Lower lobe of right lung (tissue), 2 donors: ENCODE measurements at places on chromosomes 6 and 20. TPM values are rescaled to one million over a fixed set of nuclear protein-coding genes. Genes with fewer than 3 reads are reported as not detected.

The SCRT2 gene
- not detected for total RNA-seq

GRCh38 chr20:51026269-51026668 lies 3.4 kb upstream of the KCNG1 start:
- H3K4me1 ChIP-seq = peaks cover 15% of the 10 kb centered on the region
- H3K27ac ChIP-seq = no peak overlapping the region
- DNase-seq = no peak
- H3K27me3 ChIP-seq = peaks cover 73% of the 10 kb centered on the region

- no peak overlapping the region for H3K4me3 ChIP-seq
- H3K4me1 ChIP-seq = peaks cover 10% of the 10 kb centered on the region
- H3K27ac ChIP-seq = no peak overlapping the region
- peaks cover 10% of the 10 kb centered on the region for H3K27me3 ChIP-seq
- no peaks in the 10 kb centered on the region for H3K36me3 ChIP-seq
Measured at GRCh38 chr6:42907336-42907735, 8.5 kb upstream of the PTCRA start.

The FOXA2 gene
- 23.5 TPM for total RNA-seq

DNA sequence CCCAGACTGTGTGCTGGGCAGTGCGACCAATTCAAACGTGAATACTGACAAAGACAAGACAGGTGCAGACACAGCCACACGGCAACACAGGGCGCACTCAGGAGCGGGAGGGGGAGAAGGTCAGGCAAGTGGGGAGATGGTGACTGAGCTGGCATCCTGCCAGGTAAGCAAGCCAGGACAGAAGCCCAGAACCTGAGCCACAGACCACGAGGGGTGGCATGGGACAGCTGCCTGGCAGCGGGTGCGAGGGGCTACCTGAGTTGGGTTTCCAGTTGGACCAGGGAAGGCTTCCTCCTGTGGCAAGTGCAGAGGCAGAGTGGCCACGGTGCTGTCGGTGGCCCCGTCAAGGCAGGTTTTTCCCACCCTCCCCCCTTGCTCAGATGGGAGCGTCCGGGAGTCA lies 215.2 kb upstream of the ARID1B start:
- no peaks in the 10 kb centered on the region for H3K36me3 ChIP-seq
- no peaks in the 10 kb centered on the region for H3K4me1 ChIP-seq
- no peak for DNase-seq
- no peaks in the 10 kb centered on the region for H3K27me3 ChIP-seq

DNA sequence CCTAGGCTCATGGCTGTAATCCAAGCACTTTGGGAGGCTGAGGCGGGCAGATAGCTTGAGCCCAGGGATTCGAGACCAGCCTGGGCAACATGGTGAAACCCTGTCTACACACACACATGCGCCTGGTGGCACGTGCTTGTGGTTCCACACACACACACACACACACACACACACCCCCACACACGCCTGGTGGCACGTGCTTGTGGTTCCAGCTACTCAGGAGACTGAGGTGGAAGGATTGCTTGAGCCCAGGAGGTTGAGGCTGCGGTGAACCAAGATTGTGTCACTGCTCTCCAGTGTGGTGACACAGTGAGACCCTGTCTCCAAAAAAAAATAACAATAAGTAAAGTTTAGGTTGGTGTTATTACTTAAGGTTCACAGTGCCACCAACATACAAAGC lies 165.8 kb downstream of the ZFAND3 start:
- H3K4me3 ChIP-seq = no peak overlapping the region
- DNase-seq = no peak
- H3K36me3 ChIP-seq = no peaks in the 10 kb centered on the region
- no peak overlapping the region for H3K27ac ChIP-seq
- peaks cover 30% of the 10 kb centered on the region for H3K4me1 ChIP-seq

The MAPK13 gene
- 71.7 TPM for total RNA-seq

DNA sequence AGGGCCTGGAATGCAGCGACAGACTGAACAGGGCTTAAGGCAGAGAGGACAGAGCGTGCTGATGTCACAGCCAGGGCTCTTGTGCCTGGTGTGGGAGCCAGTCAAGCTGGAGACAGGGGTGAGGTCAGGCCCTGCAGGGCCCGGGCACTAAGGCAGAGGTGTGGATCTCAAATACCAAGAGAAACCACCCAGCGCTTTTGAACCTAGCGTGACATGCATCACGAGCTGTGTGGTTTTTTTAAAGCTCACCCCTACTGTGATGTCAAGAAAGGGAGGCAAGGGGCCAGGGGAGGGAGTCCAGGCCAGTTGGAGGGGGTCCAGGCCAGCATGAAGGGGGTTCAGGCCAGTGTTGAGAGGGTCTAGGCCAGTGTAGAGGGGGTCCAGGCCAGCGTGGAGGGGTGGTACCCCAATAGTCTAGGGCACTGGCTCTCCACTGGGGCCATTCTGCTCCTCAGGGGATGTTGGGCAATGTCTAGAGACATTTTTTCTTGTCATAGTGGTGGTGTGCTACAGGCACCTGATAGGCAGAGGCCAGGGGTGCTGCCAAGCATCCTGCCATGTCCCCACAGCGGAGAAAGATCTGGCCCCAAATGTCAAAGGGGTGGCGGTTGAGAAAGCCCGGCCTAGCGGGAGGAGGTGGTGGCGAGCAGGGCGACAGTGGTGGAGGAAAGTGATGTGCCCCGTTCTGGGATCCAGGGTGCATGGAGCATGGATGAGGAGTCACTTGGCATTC lies 42.6 kb downstream of the RBM38 start:
- no peaks in the 10 kb centered on the region for H3K27me3 ChIP-seq
- H3K27ac ChIP-seq = no peak overlapping the region
- H3K4me1 ChIP-seq = peaks cover 45% of the 10 kb centered on the region
- DNase-seq = no peak

DNA sequence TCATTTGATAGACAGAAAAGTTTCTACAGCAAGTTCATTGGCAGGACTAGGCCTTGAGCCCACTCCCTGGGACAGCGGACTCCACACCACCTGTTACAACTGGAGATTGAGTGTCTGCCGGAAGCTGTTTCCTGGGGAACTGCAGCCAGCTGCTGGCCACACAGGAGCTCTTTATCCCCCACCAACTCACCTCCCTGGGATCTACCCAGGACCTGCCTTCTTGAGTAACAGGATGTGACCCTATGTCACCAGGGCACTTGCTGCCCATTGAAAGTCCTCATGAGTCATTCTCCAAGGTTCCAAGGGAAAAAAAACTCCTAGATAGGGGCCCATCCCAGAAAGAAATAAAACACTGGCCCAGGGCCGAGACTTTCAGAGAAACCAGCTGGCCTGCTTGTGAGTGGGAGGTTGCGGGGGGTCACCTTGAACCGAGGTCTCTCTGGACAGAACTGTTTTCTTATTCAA lies 37.4 kb upstream of the SLC9A8 start:
- H3K4me1 ChIP-seq = peaks cover 52% of the 10 kb centered on the region
- H3K27ac ChIP-seq = peak overlapping the region; percentile 59
- no peaks in the 10 kb centered on the region for H3K36me3 ChIP-seq
- no peaks in the 10 kb centered on the region for H3K27me3 ChIP-seq
- peak; percentile 65 for DNase-seq

The RSPH9 gene
- total RNA-seq = 2.6 TPM

GRCh38 chr20:20492521-20493332 lies 124.8 kb downstream of the INSM1 start:
- no peak overlapping the region for H3K27ac ChIP-seq
- no peaks in the 10 kb centered on the region for H3K4me1 ChIP-seq
- H3K36me3 ChIP-seq = peaks cover 76% of the 10 kb centered on the region
- no peaks in the 10 kb centered on the region for H3K27me3 ChIP-seq
- no peak for DNase-seq

DNA sequence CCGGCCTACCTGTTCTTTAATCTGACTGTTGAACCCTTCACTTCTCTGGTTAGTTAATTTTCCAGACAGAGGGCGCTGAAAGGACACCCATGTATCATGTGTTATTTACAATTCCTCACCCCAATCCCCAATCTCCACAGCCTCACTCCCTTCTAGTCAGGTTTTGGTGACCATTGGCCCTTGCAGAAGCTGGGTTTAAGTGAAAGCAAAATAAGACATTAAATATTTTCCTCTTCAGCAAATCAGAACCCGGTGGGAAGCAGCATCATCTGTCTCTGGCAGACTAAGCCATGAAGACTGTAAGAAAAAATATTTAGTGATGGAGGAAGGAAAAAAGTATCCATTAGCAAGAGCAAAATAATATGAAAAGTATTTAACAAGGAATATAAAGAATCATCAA lies 9.4 kb upstream of the HLA-DQA1 start:
- H3K27me3 ChIP-seq = no peaks in the 10 kb centered on the region
- peak; percentile 55 for DNase-seq
- H3K4me1 ChIP-seq = peaks cover 8% of the 10 kb centered on the region
- no peaks in the 10 kb centered on the region for H3K36me3 ChIP-seq

The APMAP gene
- total RNA-seq = 82.9 TPM

The SAMHD1 gene
- total RNA-seq = 293 TPM

DNA sequence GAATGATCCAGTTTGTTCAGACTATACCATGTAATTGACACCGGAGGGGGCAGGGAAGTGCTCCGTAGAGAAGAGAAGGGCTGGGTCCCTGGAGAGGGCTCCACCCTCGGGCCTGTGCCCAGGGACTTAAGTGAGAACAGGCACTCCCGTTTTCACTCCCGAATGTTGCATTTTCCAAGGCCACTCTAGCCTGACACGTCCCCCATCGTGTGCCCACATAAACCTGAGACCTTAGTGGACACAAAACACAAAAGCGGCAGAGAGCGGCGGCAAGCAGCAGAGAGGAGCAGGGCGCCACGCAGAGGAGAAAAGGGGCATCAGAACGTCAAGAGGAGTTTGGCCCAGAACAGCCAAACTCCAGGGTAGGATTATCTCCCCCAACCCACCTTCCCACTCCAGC lies 1405.1 kb downstream of the GRIK2 start:
- H3K27me3 ChIP-seq = no peaks in the 10 kb centered on the region
- DNase-seq = no peak
- no peaks in the 10 kb centered on the region for H3K4me1 ChIP-seq

The KHDRBS2 gene
- 10.9 TPM for total RNA-seq

The BPI gene
- 0.44 TPM for total RNA-seq

The ENPP4 gene
- 33.2 TPM for total RNA-seq

DNA sequence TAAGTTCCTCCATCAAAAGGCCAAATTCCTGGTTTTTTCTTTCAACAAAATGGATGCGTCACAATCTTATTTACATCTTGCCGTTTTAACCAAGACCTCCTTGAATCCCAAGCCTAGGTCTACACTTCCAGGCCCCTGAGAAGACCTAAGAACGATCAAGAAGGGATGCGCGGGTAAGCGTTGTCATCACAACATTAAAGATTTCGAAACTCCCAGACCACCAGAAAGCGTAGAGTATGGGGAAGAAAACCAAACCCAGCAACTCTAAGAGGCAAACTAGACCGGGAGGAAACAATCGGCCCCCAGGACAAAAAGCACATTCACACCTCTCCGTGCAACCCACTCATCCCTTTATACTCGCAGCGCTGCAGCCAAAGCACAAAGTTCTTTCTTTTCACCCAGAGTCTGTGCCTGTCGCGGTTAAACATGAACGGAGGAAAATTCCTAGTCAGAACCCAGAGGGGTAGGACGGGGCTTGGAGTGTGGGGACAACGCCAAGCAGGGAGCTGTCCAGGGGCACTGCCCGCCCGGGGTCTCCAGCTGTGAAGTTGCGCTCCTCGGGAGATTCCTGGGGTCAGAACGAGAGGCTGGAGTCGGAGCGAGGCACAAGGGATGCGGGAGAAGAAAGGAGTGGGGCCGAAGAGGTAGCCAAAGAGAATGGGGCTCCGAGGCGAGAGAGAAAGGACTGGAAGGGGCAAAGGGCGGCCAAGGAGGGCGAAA lies 725 bp downstream of the OSER1 start:
- H3K36me3 ChIP-seq = peaks cover 18% of the 10 kb centered on the region
- H3K4me3 ChIP-seq = peak overlapping the region; percentile 89
- no peaks in the 10 kb centered on the region for H3K27me3 ChIP-seq
- DNase-seq = no peak

The ZSCAN16 gene
- total RNA-seq = 6.8 TPM

The DNAH8 gene
- total RNA-seq = 0.03 TPM

DNA sequence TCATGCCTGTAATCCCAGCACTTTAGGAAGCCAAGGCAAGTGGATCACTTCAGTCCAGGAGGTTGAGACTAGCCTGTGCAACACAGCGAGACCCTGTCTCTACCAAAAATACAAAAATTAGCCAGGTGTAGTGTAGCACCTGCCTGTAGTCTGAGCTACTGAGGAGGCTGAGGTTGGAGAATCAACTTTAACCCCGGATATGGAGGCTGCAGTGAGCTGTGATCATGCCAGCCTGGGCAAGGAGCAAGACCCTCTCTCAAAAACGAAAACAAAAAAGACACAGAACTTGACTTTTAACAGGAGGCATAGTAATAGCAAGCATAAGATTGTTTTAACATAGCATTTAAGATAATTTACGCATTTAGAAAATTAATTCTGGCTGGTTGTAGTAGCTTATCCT lies 32.5 kb downstream of the MYB start:
- DNase-seq = no peak
- no peaks in the 10 kb centered on the region for H3K27me3 ChIP-seq
- no peaks in the 10 kb centered on the region for H3K36me3 ChIP-seq
- H3K27ac ChIP-seq = no peak overlapping the region
- no peaks in the 10 kb centered on the region for H3K4me1 ChIP-seq

DNA sequence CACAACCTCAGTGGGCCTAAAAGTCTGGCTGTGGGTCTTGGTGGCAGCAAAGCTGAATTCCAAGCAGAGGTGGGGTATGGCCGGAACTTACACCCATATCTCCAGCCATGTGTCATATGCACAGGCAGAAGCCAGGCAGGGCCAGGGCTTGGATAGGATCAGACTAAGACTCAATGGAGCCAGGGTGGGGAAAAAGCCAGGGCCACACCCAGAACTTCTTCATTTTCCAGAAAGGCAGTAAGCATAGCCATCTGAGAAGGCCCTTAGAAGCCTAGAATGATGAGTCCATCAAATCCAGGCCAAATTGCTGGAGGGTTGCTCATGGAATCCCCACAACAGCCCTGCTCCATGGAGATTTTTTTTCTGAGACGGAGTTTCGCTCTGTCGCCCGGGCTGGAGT lies 116.2 kb upstream of the SRSF6 start:
- H3K36me3 ChIP-seq = no peaks in the 10 kb centered on the region
- no peaks in the 10 kb centered on the region for H3K4me1 ChIP-seq
- DNase-seq = no peak
- H3K4me3 ChIP-seq = no peak overlapping the region
- H3K27me3 ChIP-seq = no peaks in the 10 kb centered on the region
- H3K27ac ChIP-seq = no peak overlapping the region

The RFX6 gene
- total RNA-seq = not detected

The TBC1D32 gene
- 5.0 TPM for total RNA-seq
